ENCODE measurements at places on chromosomes 7 and 10.

DNA sequence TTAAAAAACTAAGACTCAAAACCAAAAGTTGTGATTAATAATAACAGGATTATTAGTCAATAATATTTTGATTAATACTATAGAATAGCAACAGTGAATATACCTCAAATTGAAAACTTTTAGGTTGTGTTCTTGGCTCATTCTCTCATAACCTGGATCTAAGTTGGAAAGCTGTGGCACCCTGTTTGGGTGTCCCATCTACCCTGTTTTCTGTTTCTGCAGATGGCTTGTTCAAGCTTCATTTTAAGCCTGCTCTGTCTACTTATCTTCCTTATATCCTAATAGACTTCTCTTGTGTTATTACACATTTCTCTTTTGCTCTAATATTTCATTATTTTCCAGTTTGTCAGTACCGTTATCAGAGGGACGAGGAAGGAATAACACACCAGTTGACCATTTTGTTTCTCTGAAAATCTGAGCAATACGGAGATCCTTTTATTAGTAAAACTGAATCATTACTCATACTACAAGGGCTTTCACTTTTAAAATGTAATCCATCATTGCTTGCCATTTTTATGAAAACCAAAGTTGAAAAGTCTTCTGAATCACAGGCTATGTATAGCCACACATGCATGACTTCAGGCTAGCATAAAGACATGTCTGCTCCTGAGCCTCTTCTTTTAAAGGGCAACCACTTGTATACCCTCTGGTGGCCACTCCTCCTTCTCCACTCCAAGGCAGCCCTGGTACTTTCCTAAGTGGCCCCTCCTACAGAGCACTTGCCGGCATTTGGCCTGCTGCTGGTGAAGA lies 22.3 kb downstream of the COX15 start:
- DNase-seq, result no peak

DNA sequence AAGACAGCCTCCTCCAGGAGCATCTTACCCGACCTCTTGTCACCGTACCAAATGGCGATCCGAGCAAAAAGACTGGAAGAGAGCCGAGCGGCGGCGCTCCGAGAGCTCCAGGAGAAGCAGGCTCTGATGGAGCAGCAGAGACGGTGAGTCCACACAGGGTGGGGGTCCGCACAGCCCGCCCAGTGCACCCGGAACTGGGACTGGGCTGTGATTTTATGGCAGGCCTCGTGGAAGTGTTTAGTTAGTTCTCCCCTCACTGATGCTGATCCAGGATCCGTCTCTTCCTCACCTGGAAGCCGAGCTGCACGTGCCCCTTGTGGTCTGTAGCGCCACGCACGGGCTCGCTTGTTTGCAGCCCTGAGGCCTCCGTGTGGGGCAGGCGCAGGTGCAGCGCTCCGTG lies 19.6 kb downstream of the LRRC27 start:
- DNase-seq, result no peak

- DNase-seq, result no peak
Measured at GRCh38 chr10:110115784-110116520, 91.5 kb upstream of the MXI1 start.

GRCh38 chr7:134891262-134891695 lies 95.0 kb upstream of the AGBL3 start:
- peak; percentile 37 for DNase-seq

GRCh38 chr7:73831834-73832651 lies 1.2 kb downstream of the CLDN4 start:
- no peak for DNase-seq

- DNase-seq, result no peak
Measured at GRCh38 chr7:50940621-50941020, 157.9 kb upstream of the GRB10 start.

DNA sequence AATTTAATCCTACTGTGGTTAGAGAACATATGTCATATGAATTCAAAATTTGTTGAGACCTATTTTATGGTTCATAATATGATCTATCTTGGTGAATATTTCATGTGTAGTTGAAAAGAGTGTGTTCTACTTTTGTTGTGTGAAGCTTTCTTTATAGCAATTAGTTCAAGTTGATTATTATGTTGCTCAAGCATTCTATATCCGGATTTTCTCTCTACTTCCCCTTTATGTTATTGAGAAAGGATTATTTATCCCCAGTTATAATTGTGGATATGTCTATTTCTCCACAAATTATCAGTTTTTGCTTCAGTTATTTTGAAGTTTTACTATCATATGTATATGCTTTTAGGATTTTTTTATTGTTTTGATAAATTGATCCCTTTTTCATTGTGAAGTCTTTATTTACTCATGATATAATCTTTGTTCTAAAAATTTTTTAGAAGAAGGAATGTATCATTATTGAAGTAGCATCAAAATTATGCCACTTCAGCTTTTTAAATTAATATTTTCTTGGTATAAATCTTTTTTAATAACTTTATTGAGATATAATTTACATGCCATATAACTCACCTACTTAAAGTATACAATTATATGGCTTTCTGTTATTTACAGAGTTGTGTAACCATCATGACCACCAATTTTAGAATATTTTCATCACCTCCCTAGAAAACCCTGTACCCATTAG lies 12.0 kb upstream of the MEST start:
- no peak for DNase-seq

GRCh38 chr10:79483299-79483698 lies 29.0 kb upstream of the EIF5AL1 start:
- no peak for DNase-seq

GRCh38 chr7:68446183-68446582 lies 1152.1 kb upstream of the AUTS2 start:
- DNase-seq, result no peak

- no peak for DNase-seq
Measured at GRCh38 chr7:127871226-127871625, 160.0 kb downstream of the LRRC4 start.

DNA sequence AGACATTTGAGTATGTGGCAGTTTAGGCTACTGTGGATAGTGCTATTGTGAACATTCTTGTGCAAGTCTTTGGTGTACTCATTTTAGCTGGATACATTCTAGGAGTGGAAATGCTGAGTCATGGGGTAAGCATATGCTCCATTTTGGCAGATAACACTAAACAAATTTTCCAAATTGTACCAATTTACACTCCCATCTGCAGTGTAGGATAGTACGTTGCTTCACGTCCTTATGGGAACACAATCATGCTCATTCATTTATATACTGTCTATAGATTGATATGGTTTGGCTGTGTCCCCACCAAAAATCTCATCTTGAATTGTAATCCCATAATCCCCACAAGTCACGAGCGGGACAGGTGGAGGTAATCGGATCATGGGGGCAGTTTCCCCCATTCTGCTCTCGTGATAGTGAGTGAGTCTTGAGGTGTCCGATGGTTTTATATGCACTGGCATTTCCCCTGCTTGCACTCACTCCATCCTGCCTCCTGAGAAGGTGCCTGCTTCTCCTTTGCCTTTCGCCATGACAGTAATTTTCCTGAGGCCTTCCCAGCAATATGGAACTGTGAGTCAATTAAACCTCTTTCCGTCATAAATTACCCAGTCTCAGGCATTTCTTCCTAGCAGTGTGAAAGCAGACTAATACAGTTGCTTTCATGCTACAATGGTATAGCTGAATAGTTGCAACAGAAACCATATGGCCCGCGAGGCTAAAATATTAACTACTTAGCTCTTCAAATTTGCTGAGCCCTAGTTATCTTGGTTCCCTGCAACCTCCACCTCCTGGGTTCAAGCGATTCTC lies 25.6 kb downstream of the RNF216 start:
- no peak for DNase-seq

GRCh38 chr10:33215635-33216034 lies 118.8 kb downstream of the NRP1 start:
- no peak for DNase-seq

DNA sequence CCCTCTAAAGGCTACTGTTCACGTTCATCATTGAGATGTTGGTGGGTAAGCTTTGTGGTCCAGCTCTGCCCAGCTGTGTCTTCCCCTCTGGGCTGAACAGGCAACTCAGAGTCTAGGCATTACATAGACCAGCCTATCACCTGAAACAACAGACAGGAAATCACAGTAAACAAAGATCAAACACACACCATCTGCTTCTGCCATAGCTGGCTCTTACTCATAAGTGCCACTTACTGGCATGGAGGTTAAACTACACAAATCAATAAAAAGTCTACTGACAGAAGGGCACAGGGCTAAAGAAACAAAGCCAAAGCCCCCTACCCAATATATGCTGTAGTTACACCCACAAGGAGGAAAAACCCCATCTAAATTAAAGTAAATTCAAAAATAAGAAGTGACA lies 35.0 kb downstream of the SEPTIN14 start:
- no peak for DNase-seq

DNA sequence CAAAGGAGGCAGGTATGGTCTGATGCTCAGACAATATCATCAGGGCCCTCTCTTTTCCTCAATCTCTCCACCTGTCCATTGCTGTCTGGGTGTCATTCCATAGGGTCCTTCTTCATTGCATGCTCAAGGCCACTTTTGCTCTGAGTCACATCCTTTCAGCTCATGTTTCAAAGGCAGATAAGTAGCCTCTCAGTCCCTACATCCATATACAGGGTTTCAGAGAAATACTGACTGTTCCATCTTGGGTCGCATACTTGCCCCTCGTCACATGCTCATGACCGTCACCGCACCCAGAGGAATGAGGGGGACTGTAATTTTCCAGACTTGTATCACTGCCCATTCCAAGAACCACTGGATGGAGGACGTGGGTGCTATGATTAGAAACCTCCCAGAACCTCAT lies 93.4 kb downstream of the FAM107B start:
- DNase-seq, result no peak

DNA sequence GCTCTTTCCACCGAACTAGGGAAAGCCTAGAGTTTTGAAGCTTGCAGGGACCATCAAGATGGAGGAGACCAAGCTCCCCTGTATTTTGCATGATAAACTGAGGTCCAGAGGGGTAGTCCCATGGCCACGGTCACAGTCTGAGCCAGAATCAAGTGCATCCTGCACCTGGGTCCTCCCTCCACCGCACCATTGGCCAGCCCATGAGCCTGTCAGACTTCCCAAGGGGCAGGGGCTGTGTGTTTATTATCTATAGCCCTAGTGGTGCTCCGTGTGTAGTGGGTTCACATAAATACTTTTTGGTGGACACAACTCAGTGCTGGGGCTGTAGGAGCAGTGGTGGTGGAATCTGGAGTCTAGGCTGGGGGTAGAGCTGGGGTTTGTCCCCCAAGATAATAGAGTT lies 3.6 kb downstream of the CALHM3 start:
- no peak for DNase-seq

DNA sequence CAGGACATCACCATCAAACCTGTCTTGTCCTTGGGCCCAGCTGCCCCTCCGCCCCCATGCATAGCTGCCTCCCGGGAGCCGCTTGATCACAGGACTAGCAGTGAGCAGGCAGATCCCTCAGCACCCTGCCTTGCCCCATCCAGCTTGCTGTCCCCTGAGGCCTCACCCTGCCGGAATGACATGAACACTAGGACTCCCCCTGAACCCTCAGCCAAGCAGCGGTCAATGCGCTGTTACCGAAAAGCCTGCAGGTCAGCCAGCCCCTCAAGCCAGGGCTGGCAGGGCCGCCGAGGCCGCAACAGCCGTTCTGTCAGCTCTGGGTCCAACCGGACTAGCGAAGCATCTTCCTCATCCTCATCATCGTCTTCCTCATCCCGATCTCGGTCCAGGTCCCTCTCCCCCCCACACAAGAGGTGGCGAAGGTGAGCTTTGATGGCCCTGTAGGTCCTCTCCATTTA lies 5.2 kb upstream of the NOLC1 start:
- no peak for DNase-seq

DNA sequence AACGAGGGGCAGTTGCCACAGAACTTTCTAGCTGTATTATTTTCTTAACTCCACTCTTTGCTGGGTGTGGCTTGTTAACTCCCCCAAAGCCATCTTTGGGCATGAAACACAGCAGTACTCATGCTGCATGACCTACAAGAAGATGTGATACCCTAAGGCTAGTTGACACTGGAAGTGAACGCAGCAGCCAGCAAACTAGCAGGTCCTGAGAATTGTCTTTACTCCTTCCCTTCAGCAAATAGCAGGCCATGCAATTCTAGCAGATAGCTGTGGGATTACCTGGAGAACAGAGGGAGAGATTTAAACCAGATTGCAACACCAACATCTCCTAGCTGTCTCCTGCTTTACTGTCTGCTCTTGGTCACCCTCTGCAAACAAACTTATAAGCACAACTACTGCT lies 688.0 kb upstream of the ZWINT start:
- DNase-seq, result no peak

- no peak for DNase-seq
Measured at GRCh38 chr7:41224063-41224763, 478.7 kb downstream of the INHBA start.

- DNase-seq, result no peak
Measured at GRCh38 chr10:44956717-44957706, 2.6 kb upstream of the RASSF4 start.

GRCh38 chr7:155979566-155979965 lies 167.3 kb upstream of the SHH start:
- no peak for DNase-seq

DNA sequence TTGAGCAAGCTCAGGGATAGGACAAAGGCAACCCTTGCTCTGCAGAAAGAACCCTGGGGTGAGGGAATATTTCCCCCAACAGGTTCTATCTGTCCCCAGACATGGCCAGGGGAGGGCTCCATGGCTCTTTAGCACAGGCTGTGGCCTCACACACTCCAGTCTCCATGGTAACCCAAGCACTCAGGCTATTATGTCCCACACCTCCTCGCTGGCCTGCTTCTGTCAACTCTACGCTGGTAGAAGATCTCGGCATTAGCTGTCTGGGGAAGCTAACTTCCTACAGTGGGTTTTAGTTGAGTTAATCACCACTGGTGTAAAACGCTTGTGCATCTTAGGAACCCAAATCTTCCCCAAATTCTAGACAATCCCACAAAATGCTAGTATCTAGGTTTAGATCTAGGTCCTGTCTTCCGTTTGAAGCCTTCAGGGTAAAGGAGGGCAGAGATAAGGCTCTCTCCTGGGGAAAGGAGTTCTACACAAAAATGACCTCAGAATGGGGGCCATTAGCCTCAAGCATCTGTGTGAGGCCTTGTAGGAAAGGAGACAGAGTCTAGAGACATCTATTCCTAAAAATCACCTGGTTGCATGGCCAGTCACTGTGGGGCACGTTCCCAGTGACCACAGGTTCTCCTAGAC lies 36.7 kb upstream of the SLIT1 start:
- no peak for DNase-seq

DNA sequence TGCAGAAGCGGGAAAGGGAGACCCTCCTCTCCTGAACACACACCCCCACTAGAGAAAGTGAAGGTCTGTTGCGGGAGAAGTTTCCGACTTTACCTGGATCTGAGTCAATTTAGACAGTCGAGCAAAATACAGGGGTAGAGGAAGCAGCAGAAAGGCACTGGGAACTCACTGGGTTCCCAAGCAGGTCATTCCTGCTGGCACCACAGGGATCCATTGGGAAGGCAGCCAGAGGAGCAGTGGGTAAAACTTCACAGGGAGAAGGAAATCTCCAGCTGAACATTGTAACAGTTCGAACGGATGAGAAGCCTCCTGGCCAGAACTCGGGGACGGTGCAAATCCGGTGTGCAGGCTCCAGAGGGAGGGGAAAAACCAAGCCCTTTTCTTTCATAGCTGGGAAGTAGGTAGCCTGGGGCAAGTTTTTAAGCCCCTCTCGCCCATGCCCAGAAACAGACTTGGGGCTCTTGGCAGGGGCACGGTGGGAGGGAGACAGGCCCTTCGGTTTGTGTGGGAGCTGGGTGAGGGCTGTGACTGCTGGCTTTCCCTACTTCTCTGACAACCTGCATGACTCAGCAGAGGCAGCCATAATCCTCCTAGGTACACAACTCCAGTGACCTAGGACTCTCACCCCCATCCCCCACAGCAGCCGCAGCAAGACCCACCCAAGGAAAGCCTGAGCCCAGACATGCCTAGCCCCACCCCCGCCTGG lies 51.9 kb downstream of the DDC start:
- DNase-seq, result no peak
